ENCODE measurements at places on chromosomes 1 and 21. TPM values are rescaled to one million over a fixed set of nuclear protein-coding genes. Genes with fewer than 3 reads are reported as not detected.

- DNase-seq = no peak
- no peak overlapping the region for H3K4me3 ChIP-seq
- H3K36me3 ChIP-seq = no peaks in the 10 kb centered on the region
- no peak overlapping the region for H3K27ac ChIP-seq
Observed at GRCh38 chr1:36947384-36947783, 86.9 kb downstream of the GRIK3 start.

- no peaks in the 10 kb centered on the region for H3K4me1 ChIP-seq
- H3K27me3 ChIP-seq = no peaks in the 10 kb centered on the region
- no peak overlapping the region for H3K4me3 ChIP-seq
- DNase-seq = no peak
- no peaks in the 10 kb centered on the region for H3K36me3 ChIP-seq
Observed at GRCh38 chr1:107920561-107920960, 44.4 kb downstream of the VAV3 start.

Gene OR2T29
- not detected for total RNA-seq

GRCh38 chr1:36968730-36969129 is 65.6 kb downstream of the GRIK3 start:
- no peaks in the 10 kb centered on the region for H3K4me1 ChIP-seq
- H3K4me3 ChIP-seq = no peak overlapping the region
- H3K36me3 ChIP-seq = no peaks in the 10 kb centered on the region
- no peaks in the 10 kb centered on the region for H3K27me3 ChIP-seq
- DNase-seq = no peak
